ENCODE measurements at places on chromosomes 12 and 14.

DNA sequence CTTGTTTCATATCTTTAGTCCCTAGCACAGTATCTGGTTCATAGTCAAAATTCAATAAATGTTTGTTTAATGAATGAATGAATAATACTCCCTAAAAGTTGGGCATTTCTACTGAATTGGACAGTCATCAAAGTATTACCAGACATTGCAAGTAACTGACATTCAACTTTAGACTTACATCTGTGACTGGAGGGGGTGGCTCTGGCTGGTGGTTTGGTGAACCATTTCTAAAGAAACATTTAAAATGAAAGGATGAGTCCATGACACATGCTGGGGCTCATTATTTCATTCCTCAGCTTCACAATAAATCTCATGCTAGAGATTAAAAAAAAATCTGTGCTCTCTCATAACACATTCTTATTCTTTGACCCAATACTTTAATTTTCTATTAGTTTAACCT, 20.6 kb upstream of the CSRNP2 start:
- no peak for DNase-seq

- no peak for DNase-seq
These were observed 42.1 kb downstream of the MAP1LC3B2 start for GRCh38 chr12:116600959-116601918.

DNA sequence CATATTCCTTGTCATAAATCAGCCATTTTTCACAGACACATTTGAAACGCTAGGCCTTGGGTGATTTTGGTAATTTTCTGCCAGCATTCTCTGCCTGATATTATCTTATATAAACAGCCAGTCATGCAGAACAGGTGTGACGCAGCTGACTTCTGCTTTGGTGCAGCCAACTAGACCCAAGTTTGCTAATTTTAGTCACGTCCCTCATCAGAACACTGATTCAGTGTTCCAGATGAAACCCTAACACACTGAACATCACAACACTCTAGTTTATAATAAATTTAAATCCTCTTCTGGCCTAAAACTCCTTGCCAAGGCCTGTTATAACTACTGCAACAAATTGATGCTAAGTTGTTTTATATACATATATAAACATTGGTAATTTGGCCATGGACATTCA, 386.1 kb downstream of the SEC23A start:
- peak; percentile 96 for DNase-seq

- DNase-seq = no peak
These were observed 7.6 kb downstream of the VPS37B start for GRCh38 chr12:122888232-122888752.

GRCh38 chr14:22070119-22070982, 396.7 kb upstream of the OR4E1 start:
- DNase-seq = no peak

DNA sequence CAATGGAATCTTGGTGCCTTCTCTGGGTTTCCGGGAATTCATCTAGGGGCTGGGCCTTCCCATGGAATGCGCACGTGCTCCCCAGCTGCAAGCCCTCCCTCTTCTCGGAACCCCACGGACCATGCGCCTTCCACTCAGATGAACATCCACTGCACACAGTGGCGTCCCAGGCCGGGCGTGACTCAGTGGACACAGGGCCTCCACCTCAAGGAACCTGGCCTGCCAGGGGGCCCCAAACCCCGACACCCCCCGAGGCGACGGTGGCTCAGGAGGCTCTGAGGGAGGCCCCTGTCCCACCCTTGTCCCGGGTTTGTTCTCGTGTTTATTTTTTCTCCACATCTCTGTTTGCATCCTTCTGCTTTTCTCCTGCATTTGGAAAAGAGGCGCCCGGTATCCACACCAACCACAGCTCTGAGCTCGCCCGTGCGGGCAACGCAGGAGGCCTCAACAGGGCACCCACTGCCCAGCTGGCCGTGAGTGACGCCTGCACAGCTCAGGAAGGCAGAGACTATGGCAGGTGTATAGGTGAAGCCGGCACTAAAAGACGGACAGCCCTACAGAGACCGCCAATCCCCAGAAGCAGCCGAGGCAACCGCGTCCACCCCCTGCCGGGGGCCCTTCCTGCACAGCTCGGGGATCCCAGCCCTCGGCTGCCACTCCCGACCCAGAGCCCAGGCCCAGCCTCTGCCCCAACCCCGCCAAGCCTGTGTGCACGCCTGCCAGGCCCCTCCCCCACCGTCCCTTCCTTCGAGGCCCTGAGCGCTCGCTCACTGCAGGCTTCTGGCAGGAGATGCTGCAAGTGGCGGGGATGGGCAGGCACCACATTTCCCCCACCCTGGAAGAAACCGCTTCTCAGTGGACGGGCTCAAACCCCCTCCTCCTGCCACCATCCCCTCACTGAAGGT, 23.8 kb upstream of the GALNT9 start:
- no peak for DNase-seq

DNA sequence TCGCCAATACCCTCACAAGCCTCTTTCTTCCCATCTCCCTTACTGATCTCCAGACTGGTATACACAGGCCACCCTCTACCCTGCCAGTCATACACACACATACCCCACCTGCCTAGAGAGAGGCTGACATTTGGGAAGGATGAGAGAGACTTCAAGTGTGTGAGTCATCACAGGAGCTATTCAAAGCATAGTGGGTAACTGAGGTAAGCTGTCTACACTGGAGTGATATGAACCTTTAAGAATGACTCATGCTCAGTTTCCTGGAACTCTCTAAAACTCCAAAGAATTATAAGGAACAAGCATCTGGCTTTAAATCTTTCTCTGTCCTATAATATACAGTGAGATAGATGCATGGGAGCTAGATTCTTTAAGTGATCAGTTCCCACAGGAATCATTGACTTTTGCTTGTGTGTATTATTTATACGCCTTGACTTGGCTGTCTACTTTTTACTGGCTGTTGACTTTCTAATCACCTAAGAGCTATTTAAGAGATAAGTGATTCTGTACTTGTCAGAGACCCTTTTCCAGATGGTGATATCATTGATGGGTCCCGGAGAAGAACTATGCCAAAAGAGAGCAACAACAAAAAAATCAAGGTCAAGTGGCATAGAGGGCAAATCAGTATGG, 5.8 kb downstream of the IGF1 start:
- no peak for DNase-seq

DNA sequence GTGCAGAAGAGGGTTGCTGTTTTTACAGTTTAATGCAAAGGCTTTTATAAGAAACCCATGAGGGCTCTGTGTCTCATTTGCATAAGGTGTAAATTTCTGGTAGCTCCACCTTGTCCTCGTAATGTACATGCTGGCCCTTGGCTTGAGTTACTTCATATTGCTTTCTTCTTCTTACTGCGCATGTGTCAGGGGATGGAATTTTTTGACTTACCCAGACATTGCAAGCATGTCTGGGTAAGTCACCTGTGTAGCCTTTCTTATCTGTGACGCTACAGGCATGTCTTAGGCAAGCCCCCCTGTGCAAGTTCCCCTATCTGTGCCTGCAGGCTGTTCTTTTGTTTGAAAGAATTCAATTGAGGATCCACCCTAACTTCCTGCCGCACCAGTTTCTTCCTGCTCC, 274.2 kb downstream of the ETNK1 start:
- no peak for DNase-seq

DNA sequence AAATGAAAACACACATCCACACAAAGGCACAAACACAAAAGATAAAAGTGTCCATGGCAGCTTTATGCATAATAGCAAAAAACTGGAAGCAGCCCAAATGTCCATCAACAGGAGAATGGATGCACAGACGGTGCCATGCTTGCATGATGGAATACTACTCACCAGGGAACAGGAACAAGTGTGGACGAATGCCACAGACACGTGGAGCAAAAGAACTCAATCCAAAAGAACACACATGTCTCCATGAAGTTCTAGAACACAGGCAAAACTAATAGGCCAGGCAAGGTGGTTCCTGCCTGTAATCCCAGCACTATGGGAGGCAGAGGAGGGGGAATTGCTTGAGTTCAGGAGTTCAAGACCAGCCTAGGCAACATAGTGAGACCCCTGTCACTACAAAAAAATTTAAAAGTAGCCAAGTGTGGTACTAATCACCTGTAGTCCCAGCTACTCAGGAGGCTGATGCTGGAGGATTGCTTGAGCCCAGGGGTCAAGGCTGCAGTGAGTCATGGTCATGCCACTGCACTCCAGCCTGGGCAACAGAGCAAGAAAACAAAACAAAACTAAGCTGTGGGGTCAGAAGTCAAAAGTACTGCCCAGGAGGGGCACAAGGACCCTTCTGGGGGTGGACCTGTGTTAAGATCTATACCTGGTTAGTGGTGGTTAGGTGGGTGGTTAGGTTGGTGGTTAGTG, 7.3 kb upstream of the TMEM119 start:
- DNase-seq = no peak

GRCh38 chr12:47079981-47080724, 394 bp upstream of the AMIGO2 start:
- DNase-seq = no peak

GRCh38 chr12:106113042-106113441, 25.7 kb downstream of the NUAK1 start:
- DNase-seq = no peak

GRCh38 chr14:100776681-100777365, 49.1 kb upstream of the MEG3 start:
- DNase-seq = no peak

DNA sequence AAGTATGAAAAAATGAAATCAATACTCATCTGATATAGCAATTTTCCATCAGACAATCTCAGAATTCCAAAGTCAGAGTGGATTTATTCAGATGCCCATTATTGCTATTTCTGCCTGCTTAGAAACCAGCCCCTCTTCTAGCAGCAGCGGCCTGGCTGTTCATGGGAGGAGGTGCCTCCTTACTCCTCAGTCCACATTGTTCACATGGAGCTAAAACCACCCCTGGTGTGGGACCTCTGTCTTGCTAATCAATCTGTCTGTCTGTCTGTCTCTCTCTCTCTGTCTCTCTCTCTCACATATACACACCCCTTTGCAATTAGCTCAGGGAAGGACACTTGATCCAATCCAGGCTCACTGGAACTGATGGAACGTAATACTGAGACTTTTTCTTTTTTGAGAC, 176.1 kb downstream of the APAF1 start:
- no peak for DNase-seq

- DNase-seq = no peak
These were observed 199.6 kb upstream of the CNOT2 start for GRCh38 chr12:70043490-70044138.

DNA sequence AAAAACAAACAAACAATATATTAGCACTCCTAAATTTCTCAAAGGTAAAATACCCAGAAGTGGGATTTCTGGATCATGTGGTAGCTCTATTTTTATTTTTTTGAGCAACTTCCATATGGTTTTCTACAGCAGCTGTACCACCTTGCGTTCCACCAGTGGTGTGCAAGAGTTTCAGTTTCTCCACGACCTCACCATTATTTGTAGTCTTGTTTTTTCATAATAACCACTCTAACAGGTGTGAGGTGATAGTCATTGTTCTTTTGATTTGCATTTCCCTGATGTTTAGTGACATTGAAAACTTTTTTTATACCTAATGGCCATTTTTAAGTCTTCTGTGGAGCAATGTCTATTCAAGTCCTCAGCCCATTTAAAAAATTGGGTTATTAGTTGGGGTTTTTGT, 127.3 kb upstream of the SLC38A2 start:
- no peak for DNase-seq

DNA sequence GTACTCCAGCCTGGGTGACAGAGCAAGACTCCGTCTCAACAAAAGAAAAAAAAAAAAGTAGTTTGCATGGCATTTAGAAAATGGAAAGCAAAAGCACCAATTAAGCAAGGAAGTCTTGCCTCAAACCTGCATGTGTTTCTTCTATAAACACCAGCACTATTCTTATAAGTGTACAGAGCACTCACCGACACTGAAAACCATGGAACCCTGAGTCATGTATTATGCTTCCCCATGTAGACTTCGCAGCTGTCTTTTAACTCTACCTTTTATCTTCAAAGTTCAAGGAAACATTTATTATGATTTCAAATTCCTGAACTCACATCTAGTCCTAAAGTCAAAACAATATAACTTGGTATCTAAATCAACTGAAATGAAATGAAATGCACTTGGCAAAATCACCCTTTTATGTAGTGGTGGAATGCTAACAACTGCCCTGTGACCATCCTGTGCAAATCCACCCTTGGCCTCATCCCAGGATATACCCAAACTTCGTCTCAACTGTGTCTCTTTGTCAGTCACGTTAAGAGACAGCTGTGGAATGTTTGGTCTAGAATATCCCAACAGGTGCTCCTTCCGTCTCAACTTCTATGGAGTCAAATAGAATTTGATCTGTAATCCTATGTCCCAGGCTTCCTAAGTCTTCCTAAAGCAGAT, 4.8 kb downstream of the BCAT1 start:
- DNase-seq = no peak

DNA sequence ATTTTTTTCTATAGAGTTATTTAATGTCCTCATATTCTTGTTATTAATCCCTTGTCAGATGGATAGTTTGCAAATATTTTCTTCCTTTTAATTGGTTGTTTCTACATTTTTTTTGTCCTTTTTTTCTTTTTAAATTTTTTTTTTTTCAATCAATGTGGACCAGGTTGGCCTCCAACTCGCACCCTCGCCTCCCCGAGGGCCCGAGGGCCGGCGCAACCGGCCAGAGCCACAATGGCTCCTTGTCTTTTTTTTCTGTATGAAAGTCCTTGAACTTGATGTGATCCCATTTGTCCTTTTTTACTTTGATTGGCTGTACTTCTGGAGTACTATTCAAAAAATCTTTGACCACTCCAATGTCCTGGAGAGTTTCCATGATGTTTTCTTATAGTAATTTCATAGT, 17.7 kb upstream of the SLCO1B1 start:
- no peak for DNase-seq

DNA sequence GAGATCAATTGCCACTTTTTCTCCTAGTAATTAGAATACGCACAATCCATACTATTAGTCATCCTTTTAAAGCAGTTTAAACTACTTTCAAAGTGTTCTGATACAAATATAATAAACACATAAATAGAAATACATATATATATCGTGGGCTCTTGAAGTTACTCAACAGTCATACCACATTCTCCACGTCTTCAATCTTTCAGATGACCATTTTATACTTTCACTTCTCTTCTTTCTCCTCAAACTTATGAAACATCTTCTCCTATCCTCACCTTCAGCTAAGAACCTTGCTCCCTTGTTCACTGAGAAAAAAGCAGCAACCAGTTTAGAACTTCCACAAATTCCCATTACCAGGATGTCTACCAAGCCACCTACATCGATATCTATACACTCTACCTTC, 19.2 kb downstream of the CEP290 start:
- no peak for DNase-seq

GRCh38 chr12:4191642-4192041, 81.9 kb upstream of the CCND2 start:
- DNase-seq = no peak

DNA sequence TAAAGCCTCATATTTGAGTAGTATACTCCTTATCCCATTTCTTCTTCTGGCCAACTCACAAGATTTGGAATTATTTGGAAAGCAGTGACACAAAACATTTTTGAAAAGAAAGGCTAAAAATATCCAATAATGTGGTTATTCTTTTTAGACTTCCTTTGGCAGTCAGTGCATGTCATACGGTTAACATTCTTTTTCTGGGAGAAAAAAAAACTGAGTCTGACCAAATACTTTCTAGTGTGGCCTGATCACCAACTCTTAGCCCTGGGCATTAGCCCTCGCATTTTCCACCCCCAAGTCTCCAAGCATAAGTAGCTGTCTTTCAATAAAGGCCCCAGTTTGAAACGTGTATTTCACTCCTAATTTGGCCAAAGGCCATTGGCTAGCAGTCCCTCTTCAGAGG, 5.9 kb downstream of the RASSF3 start:
- no peak for DNase-seq

GRCh38 chr12:132170637-132171292, 26.5 kb downstream of the NOC4L start:
- DNase-seq = no peak
